ENCODE measurements at places on chromosomes 7 and 10.
A peak's percentile ranks its signal among the peaks of the same experiment; 100 is the strongest.

DNA sequence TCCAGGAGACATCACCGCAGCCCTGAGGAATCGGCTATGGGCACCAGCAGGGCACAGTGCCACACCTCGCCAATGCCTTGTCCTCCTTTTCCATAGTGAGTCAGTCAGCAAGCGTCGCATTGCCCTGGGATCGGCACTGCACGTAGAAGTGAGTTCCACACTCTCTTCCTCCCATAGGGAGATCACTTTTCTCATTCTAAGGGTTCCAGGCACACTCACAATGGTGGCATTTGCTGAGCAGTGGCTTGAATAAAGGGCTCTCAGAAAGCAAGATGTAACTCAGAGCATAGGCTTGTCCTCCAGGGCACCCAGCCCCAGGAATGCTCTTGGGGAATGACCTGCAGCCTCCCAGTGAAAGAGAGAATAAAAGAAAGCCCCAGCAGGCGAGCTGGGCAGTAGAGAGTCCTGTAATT lies 1.1 kb upstream of the VIM start:
- no peak for DNase-seq

DNA sequence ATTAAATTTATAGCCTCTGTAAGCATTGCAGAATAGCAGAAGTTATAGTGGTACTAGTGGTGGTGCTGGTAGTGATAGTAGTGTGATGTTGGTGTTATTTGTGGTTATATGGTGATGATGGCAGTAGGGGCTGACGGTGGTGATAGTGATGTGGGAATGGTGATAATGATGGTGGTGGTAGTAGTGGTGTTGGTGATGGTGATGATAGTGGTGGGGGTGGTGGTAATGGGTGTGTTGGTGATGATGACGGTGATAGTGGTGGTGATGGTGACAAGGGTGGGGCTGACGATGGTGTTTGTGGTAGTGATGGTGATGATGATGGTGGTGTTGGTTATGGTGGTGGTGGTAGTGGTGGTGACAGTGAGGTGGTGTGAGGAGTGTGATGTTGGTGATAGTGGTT lies 54.4 kb upstream of the MGAM2 start:
- DNase-seq, result no peak

DNA sequence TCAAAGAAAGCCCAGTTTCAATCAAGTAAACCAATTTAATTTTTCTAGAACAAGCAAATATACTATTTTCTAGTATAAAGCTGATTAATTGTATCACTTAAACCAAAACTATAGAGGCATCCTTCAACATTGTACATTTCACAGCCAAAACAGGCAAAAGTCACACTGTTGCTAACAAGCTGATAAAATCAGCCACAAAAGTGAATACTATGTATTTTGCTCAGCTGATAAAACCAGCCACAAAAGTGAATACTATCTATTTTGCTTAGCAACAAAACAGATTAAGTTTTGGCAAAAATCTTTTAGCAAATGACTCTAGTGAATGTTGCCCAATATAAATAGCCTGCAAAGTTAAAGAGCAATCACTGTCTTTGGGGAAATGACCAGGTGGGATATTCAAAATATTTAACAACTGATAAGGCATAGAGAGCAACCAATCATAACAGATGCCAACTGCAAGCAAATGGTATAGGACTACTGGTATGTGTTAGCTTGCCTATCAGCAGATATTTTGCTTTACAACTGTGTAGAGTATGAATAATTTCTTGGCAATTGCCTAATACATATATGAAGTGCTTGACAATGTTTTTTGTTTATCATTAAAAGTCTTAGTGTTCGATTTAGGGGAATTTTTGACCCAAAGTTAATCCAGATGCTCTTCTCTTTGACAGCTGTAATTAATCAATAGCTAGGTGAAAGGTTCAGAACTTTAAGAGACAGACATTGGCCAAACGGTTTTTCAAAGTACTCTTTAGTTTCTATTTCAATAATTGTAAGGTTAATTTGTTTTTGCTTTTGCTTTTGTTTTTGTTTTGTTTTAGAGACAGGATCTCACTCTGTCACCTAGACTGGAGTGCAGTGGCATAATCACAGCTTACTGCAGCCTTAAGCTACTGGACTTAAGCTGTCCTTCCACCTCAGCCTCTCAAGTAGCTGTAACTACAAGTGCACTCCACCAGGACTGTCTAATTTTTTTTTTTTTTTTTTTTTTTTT lies 44.4 kb upstream of the SP4 start:
- peak; percentile 57 for DNase-seq

GRCh38 chr7:38323156-38323555 lies 49.7 kb upstream of the TARP start:
- DNase-seq, result no peak

DNA sequence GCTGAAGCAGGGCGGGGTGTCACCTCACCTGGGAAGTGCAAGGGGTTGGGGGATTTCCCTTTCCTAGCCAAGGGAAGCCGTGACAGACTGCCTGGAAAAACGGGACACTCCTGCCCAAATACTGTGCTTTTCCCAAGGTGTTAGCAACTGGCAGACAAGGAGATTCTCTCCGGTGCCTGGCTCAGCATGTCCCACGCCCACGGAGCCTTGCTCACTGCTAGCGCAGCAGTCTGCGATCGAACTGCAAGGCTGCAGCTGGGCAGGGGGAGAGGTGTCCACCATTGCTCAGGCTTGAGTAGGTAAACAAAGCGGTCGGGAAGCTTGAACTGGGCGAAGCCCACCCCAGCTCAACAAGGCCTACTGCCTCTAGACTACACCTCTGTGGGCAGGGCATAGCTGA lies 80.9 kb upstream of the DNAJB12 start:
- no peak for DNase-seq

- DNase-seq, result no peak
These were observed 37.2 kb downstream of the RBM33 start for GRCh38 chr7:155681663-155682062.

GRCh38 chr10:62133618-62134017 lies 135.0 kb downstream of the RTKN2 start:
- DNase-seq, result no peak

DNA sequence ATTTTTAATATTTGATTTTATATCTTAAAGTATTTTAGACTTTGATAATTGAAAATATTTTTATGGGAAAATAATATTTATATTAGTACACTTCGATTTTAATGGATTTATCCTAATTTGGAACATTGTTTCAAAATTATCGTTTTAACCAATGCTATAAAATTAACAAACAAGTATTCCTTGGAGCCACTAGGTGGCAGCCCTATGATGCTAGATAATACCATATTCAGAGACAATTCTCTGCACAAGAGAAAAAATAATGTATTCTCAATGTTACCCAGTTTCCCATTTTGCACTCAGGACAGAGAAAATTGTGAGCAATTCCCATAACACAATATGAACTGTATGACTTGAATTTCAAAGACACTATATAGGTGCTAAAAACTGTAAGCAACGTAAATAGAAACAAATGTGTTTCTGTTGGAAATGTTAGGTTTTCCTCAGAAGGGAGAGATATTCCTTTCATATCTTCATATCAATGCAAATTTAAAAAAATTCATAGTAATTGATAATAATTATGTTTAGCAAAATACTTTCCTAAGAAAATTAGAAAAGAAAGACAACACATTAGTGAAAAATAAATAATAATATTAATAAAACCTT lies 237.8 kb downstream of the SEMA3E start:
- no peak for DNase-seq

- DNase-seq, result no peak
These were observed 502.2 kb upstream of the PHF14 start for GRCh38 chr7:10471280-10472058.

DNA sequence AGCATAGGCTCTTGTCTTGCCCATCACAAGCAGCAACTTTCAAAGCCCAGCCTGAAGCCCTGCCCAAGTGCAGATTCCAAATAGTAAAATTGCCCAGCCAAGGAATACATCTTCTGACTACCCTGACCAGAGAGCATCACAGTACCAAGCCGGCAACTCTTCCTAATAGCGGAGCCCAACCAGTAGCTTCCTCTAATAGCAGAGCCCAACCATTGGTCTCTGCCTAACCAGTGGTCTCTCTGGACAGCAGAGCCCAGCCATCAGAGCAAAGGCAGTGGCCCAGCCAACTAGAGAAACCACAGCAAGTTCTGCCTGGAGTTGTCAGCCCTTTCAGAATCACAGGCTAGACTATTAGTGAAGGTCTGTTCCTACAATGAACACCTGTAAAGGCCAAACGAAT lies 285.6 kb downstream of the HGF start:
- DNase-seq, result no peak

DNA sequence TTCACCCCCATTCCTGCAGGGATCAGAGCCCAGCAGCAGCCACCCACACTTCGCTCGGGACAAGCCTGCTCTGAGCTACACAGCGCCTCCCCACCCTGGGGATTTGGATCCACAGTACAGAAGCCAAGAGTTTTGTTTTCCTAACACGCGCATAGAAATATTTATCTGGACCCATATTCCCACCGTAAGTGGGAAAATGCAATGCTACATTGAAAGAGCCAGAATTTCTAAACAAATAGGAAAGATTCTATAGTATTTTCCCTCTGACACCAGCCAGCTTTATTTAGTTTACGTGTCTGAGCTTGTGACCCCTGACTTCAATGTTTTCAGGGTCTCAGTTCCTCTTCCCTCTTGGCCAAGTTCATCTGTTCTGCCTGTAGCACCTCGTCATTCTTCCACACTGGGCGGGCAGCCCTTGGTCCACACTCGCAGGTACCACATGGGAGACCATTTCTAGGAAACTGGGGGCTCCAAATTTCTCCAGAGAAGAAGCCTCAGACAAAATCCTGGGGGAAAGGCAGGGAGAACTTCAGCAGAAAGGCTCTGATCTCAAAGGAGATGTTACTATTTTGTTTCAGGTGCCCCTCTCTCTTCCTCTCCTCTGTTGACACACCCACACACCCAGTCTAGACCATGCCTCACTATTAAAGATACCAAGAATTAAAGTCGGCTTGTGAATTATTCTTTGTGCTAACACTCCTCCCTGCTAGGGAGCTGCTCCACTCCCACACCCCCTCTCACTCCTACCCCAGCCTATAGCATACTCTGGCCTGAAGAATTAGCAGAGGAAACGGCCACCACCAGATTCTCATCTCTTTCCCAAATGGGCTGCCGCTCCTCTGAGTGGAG lies 116.0 kb upstream of the PCGF5 start:
- DNase-seq, result no peak

DNA sequence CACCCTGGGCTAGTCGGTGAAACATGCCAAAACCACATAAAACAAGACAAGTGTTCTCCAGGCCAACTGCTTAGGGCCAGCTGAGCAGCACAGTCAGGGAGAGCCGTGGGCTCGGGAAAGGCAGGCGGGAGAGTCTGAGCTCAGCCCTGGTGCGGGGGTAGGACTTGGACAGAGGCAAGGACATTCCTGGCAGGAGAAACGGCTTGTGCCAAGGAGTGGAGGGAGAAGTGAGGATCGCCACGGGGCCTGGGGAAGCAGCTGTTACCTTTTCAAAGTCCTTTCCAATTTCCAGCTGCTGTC lies 4.2 kb downstream of the ELN start:
- DNase-seq, result no peak

- no peak for DNase-seq
These were observed 40.1 kb downstream of the BPGM start for GRCh38 chr7:134686786-134687185.

Data from CD4-positive, alpha-beta T cell treated with Interleukin-4 for 4 hours (primary cell).